M059J (cell line): ENCODE measurements at places on chromosomes 7 and 10.

DNA sequence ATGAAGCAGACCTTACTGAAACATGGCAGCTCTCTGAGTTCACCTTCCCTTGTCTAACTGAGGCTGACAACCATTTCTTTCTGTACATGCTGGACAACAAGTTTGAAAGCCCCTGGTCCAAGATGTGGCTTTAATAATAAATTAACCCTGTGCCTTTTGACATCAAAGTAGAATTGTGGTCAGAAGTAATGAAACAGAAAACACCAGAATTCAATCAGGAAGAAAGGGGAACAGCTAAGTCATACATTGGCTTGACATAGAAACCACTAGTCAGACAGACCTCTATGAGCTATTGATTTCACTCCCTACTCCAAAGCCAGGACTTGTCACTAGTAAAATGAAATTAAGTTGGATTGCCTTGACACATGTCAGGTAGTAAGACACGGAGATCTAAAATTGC lies 175.2 kb upstream of the ASAH2 start:
- no peak for DNase-seq

DNA sequence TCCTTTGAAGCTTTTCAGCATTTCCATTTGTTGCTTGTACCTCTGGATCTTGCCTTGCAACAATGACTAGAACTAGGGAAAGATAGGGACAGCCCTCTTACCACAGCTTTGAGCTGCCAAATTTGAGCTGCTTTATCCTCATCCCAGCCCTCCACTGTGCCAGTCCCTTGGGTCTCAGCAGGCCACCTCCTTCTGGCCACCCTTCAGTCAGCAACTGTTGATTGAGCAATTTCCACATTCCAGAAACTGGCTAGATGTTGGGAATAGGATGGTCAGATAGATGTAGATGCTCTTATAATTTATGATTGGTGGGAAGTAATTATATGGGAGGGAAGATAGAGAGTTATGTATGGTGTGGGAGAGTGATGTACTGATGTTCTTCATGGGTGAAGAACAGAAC lies 100.1 kb downstream of the ST7 start:
- DNase-seq: no peak

- DNase-seq: no peak
These were observed 3.0 kb downstream of the SLC12A9 start for GRCh38 chr7:100855515-100855914.

- peak; percentile 41 for DNase-seq
These were observed 694.5 kb downstream of the LRMDA start for GRCh38 chr10:76125900-76126299.

DNA sequence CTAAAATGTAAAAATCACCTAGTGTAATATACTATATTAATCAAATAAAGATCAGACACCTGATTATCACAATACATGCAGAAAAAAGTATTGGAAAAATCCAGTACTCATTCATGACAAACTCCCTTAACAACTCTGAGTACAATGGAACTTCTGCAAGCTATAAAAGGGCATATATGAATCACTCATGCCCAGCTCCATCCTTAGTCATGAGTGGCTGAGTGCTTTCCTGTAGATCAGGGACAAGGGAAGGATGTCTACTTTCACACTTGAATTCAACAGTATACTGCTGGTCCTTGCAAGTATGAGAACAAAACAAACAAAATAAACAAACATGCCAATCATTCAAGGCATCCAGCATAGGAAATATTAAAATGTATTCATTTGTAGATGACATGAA lies 116.5 kb downstream of the ADARB2 start:
- DNase-seq: no peak

GRCh38 chr7:148104136-148104716 lies 486.3 kb upstream of the C7orf33 start:
- no peak for DNase-seq

GRCh38 chr10:114665406-114665805 lies 7.3 kb upstream of the ABLIM1 start:
- DNase-seq: no peak

DNA sequence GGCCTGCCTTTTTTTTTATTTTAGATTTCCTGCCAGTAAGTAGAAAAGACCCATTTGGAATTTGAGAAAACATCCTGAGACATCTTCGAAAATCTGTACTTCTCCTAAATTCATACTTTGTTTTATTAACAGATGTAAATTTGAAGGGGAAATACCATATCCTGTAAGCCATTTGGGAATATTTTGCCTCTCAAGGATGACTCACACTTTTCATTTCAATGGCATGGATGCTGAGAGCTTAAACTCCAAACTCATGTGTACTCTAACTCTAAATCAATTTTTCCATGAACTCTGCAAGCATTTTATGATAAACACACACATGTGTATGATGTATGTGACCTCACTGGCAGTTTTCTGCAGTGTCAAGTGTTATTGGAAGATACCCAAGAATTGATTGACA lies 89.0 kb downstream of the SEMA3A start:
- DNase-seq: peak; percentile 24

DNA sequence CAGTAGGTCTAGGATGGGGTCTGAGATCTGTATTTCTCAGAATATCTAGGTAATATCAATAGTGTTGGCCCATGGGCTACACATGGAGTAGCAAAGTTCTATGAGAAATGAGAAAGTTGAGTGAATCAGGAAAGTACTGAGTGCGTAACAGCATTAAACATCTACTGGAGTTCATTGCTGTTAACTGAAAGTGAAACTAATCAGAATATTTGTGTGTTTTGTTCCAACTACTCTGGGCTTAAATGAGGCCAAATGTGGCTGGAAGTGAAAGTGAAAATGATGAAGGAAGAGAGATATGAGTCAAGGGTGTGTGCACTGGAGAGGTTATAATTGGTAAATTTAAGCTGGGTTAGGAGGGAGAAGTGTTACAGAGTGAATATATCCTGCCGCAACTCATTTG lies 46.5 kb downstream of the TMEM106B start:
- peak; percentile 88 for DNase-seq

- DNase-seq: no peak
These were observed 59.7 kb upstream of the ADRA2A start for GRCh38 chr10:111017098-111017497.

- no peak for DNase-seq
These were observed 11.7 kb downstream of the PRF1 start for GRCh38 chr10:70590655-70591416.

DNA sequence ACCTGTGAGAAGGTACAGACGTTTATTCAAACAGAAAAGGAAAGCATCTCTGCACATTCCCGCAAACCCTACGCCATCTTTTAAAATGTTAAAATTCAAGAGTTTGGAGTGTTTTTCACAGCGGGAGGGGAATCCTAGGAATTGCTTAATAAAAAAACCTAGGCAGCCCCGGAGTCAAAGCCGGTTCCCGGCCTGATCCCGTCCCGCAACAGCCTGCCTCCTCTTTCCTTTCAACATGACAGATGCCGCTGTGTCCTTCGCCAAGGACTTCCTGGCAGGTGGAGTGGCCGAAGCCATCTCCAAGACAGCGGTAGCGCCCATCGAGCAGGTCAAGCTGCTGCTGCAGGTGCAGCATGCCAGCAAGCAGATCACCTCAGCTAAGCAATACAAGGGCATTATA lies 123.0 kb upstream of the VSTM2A start:
- no peak for DNase-seq

GRCh38 chr7:21972397-21972784 lies 26.7 kb upstream of the CDCA7L start:
- peak; percentile 27 for DNase-seq

GRCh38 chr7:55509322-55509721 lies 63.0 kb downstream of the VOPP1 start:
- no peak for DNase-seq

- peak; percentile 25 for DNase-seq
These were observed 47.2 kb downstream of the DNAJC12 start for GRCh38 chr10:67790534-67791408.

- DNase-seq: no peak
These were observed 160.3 kb downstream of the EGFR start for GRCh38 chr7:55178863-55179773.

- no peak for DNase-seq
These were observed 214.8 kb downstream of the KLF6 start for GRCh38 chr10:3570131-3570729.

DNA sequence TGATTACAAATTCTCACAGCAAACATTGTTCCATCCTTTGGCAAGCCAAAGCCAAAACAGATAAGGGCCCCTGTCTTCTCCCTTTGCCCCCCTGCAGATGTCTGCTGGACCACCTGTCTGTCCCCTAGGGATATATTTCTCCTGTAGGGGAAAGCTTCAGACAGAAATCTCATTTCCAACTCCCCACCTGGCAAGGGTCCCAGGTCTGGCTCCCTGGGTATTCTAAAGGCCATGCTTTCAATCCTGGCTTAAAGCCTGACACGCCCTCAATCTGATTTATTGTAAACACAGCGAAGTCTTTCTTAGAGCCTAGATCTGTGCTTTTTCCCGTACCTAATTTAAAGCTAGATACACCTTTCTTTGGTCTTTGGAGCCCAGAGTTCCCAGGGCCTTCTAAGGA lies 66.1 kb downstream of the KCNMA1 start:
- DNase-seq: no peak

- DNase-seq: no peak
These were observed 1129.6 kb downstream of the SORCS3 start for GRCh38 chr10:105770524-105771212.

- peak; percentile 2 for DNase-seq
These were observed 23.5 kb upstream of the C1QL3 start for GRCh38 chr10:16545116-16545736.

DNA sequence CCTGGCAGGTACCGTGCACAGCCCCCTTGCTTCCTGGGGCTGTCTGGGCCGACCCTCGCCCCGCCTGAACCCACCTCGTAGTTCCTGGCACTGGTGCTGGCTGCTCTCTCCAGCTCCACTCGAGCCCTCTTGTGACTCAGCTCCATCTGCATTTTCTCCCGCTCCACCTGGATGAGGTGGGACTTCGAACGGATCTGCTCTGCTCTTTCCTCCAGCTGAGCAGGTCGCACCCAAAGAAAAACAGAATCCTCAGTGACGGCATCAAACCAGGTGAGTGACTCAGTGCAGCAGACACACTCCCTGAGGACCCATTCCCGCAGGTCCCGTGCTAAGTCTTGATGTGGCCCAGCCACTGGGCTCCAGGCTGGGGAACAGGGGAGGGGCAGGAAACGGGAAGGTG lies 7.4 kb downstream of the MAD1L1 start:
- DNase-seq: no peak

- DNase-seq: no peak
These were observed 15.1 kb upstream of the SVIL start for GRCh38 chr10:29649561-29650551.

DNA sequence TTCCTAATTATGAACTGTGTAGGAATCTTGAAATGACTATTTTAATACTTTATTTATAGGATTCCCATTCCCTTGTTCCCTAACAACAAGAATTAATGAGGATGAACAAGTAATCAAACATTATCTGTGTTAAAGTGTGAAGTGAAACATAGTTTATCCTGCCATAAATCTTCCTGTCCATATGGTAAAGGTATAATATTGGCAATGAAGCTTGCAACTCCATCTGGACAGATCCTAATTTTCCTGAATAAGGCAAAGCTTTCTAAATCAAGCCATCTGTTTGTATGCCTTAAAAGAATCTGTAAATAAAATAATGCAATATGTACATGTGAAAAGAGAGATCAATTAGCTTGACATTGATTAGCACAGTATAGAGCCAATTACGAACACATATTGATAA lies 529.0 kb downstream of the ANKRD7 start:
- no peak for DNase-seq

GRCh38 chr10:48247680-48248079 lies 26.8 kb downstream of the FRMPD2 start:
- DNase-seq: peak; percentile 57

DNA sequence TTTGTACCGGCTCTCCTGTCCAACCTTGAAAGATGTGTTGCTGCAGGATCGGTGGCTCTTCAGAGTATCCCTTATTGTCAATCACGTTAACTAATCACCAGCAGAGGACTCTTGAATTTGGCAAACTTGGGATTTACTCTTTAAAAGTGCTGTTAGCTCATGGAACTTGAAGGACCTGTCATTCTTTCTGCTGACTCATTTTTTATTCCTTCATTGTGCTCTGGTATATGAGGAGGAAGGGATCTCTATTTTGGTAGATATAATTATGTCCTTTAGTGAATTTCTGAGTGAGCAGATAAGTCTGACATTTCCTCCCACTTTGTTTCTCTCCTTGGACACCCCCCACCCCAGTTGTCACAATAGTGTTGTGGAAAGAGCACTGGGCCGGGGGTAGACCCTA lies 175.1 kb upstream of the HDAC9 start:
- peak; percentile 17 for DNase-seq

GRCh38 chr10:58622246-58622645 lies 109.6 kb downstream of the BICC1 start:
- DNase-seq: no peak

DNA sequence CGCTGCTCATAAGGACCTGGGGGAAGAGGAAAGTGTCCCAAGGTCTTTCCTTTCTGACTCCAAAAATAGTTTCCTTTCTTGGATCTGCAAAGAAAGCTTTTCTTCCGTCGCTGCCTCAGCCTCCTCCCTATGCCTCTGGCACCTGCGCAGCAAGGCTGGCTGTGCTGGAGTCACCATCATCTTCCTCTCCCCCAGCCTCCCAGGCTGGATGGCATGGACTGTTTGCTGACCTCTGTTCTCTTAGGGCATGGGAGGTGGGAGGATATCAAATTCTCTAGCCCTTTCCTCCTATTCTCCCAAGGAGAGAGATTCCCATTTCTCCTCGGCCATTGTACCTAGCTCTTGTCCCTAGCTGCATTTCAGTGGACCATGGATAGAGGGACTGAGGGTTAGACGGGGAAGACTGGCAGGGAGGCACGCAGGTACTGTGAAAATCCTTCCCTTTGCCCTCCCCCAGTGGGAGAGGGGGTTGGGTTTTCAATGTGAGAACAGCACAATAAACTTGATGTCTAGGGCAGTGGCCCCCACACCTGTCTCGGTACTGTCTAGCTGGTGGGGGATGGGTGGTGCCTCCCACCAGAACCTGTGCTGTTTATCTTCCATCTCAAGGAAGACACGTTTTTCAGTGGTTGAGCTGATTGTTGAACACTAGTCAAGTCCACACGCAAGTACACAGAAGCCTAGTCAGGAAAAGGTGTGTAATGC lies 2.6 kb downstream of the PPP1R35 start:
- DNase-seq: no peak

DNA sequence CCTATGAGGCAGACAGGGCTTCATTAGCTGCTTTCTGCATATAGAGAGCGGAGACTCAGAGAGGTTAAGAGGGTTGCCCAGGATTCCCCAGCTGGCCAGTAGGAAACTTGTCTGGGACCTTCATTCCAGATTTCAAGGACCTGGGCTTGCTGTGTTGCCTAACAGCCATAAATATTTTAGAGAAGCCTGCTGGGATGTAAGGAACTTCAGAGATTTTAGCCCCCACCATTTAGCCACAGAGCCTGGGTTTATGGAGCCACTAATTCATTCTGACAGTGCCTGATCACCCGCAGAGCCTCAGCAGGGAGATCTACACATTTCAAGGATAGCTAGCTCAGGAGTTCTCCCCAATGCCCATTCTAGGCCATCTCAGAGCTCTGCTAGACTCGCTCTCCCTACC lies 56.6 kb upstream of the TRUB1 start:
- DNase-seq: no peak

GRCh38 chr7:11458736-11459483 lies 373.1 kb downstream of the THSD7A start:
- DNase-seq: peak; percentile 83
